ENCODE measurements at places on chromosomes 12 and 14.

DNA sequence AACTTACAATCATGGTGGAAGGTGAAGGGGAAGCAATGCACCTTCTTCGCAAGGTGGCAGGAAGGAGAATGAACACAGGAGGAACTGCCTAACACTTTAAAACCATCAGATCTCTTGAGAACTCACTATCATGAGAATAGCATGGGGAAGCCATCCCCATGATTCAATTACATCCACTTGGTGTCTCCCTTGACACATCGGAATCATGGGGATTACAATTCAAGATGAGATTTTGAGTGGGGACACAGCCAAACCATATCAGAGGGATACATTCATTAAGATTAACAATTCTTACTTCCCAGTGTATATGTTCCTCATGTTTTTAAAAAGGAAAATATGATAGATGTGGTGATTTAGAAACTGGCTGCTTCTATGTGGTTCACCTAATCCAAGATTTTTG lies 117.9 kb downstream of the PDE3A start:
- no peak for DNase-seq

DNA sequence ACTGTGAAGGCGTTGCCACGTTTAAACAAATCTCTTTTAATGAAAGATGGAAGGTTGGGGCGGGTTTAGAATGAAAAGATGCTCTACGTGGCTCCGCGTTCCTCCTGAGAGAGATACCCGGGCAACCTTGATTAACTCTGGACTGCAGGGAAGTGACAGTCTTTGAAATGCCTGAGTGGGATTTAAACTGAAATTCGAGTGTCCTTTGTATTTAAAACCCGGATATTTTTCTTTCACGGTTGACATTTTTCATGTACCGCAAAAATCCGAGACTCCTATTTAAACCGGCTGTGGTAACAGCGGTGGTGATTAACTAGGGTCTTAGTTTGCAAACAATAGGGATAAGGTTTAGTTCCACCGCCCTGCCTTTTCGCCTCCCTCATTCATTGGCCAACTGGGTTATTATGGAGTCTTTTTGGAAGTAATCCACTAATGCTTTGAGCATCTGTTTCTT lies 707 bp downstream of the G2E3 start:
- no peak for DNase-seq

DNA sequence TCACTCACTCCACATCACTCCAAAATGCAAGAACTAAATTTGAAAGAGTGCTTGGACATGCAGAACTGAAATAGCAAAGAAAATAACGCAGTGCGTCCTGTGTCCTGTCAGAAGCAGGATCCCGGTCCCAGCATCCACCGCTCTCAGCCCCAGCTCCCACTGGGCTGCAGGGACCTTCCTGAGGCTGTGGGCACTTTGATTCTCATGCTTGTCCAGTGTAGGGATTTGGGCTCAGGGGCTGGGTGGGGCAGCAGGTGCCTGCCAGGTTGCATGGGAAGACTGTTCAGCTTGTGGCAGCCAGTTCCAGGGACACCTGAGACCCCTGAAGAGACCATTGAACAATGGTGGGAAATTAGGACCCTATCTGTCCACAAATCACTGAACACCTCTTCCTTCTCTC lies 140.0 kb upstream of the FKBP4 start:
- no peak for DNase-seq

- DNase-seq = no peak
Observed at GRCh38 chr14:103231376-103232019, 102.5 kb upstream of the EIF5 start.

DNA sequence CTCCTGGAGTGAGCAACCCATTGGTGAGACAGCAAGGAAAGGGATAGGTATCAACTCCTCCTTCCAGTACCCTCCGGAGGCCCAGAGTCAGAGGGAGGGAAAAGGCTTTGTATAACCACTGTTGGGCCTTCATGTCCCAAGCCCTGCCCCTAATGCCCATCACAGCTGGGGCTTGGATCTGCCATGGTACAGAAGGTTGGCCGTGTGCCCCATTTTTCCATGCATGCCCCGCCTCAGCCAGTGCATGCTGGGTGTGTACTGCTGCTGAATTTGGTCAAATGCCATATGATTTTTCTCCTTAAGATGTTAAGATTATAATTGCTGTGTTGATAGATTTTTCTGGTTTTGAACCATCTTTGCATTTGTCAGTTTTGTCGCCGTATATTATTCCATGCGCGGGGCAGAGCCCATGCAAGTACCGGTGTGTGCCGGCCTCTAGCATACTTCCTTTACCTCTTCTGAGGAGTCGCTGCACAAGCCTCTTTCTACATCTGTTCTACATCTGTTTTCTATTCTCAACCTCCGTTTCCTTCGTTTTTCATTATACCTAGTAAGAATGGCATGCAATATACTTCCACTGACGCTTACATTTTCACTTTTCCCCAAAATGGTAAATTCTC lies 26.6 kb downstream of the PPP2R5C start:
- DNase-seq = no peak

DNA sequence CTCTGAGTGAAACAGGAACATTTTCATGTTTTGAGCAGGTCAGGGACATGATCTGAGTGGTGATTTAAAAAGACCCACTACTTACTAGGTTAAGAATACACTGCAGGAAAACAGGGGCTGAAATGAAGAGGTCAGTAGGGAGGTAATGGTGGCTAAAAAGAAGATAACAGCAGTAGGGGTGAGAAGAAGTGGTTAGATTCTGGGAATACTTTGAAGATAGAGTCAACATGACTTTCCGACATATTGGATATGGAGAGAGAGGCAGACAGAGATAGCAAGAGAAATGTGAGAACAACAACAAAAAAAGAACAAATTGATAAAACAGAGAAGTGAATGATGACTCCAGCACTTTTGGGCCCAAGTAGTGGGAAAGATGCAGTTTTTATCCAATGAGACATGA lies 168.0 kb downstream of the ALX1 start:
- DNase-seq = no peak

DNA sequence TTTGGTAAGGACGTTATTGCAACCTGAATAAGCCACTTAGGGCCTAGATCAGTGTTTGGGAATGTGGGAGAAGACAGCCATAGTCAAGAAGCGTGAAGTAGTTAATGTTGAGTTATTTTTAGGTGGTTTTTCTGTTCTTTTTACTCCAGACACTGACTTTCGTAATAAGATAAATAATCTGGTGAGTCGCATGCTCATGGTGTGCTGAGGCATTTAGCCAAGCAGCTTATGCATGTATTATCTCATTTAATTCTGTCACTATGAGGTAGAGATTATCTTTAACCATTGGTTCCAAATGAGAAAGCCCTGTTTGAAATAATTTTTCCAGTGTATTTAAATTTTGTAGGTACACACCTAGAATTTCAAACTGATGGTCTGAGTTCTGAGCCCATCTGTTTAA lies 67.3 kb downstream of the RCOR1 start:
- no peak for DNase-seq

DNA sequence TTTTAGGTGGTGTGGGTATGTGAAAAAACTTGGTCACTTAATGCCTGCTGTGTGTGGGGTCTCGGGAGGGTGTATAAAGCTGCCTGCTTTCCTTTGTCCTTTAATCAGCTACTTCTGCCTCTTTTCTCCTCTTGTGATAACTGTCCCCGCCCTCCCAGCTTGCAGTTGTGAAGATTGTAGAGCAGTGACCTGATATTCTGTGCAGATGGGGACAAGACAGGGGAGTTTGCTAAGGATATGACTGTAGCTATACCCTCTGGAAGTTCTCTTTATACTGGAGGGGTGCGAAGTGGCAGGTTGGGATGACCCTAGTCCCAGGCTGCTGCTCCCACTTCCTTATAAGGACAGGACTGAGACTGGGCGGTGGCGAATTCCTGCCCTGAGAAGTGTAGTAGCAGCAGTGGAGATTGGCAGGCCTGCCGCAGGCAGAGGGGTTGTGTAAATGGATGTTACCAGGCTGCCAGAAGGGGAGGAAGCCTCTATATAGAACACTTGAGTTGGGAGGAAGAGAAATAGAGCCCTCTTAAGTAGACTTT lies 835 bp downstream of the MYL6 start:
- no peak for DNase-seq

GRCh38 chr14:39431416-39432178 lies 636 bp downstream of the FBXO33 start:
- no peak for DNase-seq

GRCh38 chr12:23349564-23349963 lies 599.9 kb downstream of the SOX5 start:
- DNase-seq = no peak

DNA sequence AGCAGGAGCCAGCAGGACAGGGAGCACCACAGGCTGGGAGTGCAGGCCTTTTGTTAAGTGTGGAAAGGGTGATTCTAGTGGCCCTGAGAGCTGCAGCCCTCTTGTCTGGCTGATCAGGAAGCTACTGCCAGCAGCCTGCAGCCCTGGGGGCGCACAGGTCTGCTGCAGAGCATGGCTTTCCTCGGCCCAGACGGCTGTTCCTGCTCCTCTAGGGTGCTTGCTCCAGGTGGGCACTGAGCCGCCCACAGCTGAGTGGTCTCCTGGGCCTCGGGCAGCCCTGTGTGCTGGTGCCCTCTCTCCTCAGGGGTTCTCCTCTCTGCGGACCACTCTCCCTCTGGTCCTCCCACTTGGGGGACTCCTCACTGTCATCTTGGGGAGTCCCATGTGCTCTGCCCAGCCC lies 18.9 kb downstream of the CCDC88C start:
- DNase-seq = no peak

GRCh38 chr12:48388460-48388859 lies 37.7 kb upstream of the ZNF641 start:
- DNase-seq = no peak

DNA sequence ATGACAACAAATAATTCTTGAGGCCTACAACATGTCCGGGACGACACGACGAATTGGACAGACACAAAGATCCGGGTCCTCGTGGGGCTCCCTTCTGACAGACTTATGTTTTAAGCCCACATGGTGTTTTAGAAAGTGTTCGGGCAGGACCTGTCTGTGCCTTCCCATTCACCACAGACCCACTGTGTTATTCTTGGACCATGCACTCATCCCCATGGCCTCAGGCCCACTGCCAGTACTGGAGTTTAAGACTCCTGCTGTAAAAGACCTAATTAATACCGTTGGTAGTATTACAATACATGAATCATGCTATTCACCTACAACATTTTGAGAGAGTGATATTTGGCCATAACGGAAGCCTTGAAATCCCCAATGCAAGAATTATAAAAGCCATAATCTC lies 20.0 kb downstream of the SLC15A4 start:
- no peak for DNase-seq

Measured in stimulated activated CD8-positive, alpha-beta memory T cell treated with anti-CD3 and anti-CD28 coated beads, Interleukin-4, amount 100 ng/mL, for 1 hour (primary cell).